Body of pancreas (tissue), 4 donors: ENCODE measurements at places on chromosomes 11 and 22.

- DNase-seq: no peak
These were observed 431.7 kb upstream of the B3GAT1 start for GRCh38 chr11:134843735-134844134.

DNA sequence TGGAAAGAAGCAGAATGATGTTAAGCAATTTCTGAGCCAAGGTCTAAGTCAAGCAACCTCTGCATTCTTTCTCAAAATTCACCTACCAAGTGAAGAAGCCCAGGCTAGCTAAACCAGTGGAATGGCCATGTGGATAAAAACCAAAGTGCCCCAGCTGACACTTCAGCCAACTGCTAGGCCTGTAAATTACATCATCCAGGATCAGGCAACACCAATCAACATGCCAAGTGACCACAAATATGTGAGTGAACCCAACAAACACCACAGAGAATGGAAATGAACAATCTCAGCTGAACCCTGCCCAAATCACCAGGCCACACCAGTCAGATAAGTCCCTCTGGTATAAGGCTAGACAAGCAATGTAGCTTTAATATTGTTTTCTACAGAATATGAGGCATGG, 25.1 kb upstream of the FJX1 start:
- no peak for DNase-seq

- DNase-seq: peak; percentile 37
These were observed 67.6 kb upstream of the AMPD3 start for GRCh38 chr11:10387206-10388083.

DNA sequence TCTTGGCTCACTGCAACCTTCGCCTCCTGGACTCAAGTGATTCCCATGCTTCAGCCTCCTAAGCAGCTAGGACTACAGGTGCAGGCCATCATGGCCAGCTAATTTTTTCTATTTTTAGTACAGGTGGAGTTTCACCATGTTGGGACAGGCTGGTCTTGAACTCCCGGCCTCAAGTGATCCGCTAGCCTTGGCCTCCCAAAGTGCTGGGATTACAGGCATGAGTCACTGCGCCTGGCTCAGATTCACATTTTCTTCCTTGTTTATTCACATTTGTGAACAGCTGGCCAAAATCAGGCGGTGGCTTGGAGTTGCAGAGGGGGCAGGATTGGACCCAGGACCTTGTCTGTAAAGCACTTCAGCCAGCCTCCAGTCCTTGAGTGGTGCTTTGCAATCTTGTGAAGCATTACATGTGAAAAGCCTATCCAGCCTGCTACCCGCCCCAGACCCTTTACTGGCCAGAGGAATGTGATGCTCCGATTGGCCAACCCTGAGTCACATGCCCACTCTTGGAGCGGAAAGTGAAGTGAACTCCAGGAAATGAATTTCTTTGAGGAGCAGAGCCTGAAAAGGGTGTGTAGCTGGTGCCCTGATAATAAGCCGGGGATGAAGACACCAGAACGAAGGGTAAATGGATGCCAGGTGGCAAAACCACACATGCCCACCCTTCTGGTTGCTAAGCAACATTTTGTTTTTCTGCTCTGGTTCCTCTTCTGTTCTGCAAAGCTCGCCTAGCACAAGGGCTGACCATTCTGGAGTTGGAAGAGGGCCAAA, 62.6 kb upstream of the PTPRJ start:
- peak; percentile 93 for DNase-seq

- no peak for DNase-seq
These were observed 40.5 kb downstream of the PITPNB start for GRCh38 chr22:27878541-27878940.
